Renal pelvis (tissue), 12 donors: ENCODE measurements at places on chromosomes 12 and 14. TPM values are rescaled to one million over a fixed set of nuclear protein-coding genes. Genes with fewer than 3 reads are reported as not detected.

- no peak for DNase-seq
Observed at GRCh38 chr14:83101846-83102245, 1568.2 kb upstream of the SEL1L start.

DNA sequence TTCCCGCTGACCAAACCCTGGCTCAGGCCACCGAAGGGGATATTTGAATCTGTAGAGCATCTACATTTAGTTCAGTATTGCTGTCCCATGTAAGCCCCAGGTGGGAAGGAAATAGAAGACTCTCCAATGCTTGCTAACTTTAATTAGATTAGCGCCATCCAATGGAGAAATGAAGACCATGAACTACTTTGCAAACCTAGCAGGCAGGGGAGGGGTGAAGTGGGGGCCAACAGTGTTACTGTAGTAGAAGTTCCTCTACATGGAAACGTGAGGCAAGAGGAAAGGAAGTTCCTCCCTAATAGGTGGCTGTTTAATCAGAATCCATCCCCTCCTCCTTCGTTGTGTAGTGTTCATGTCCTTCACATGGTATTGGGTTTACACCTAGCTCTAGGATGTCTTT lies 9.3 kb upstream of the DENND5B start:
- DNase-seq, result no peak

GRCh38 chr14:56587701-56588100 lies 8.1 kb downstream of the TMEM260 start:
- no peak for DNase-seq

- no peak for DNase-seq
Observed at GRCh38 chr14:63209160-63209559, 4.9 kb downstream of the RHOJ start.

- DNase-seq, result no peak
Observed at GRCh38 chr12:53208877-53209463, 1.9 kb upstream of the ITGB7 start.

- DNase-seq, result no peak
Observed at GRCh38 chr12:1435456-1435855, 158.9 kb downstream of the FBXL14 start.

GRCh38 chr14:105065280-105066228 lies at the start of gene GPR132:
Gene GPR132, minus strand, starts transcription at chr14:105065430. Its CDS starts 10,010 bp downstream, at chr14:105055420.
- DNase-seq, result no peak

DNA sequence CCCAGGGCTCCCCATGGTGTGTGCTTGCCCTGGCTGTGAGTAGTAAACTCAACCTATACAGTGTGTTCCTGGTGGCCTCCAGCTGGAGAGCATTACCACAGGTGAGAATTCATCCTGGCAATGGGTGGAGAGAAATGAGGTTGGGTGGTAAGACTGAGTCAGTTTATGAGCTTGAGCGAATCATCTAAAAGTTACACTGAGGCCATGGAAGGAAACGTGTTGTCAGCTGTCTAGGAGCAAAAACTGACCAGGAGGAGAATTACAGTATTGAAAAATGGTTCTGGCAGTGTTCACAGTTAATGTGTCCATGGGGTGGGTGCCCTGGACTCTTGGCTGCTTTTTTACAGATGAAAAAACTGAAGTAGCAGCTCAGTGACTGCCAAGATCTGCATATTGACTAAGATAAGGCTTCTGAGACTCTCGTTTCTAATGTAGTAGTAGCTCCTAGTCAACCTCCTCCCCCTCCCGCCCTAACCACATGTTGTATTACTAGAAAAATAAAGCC lies 202.0 kb upstream of the AMIGO2 start:
- DNase-seq, result no peak

DNA sequence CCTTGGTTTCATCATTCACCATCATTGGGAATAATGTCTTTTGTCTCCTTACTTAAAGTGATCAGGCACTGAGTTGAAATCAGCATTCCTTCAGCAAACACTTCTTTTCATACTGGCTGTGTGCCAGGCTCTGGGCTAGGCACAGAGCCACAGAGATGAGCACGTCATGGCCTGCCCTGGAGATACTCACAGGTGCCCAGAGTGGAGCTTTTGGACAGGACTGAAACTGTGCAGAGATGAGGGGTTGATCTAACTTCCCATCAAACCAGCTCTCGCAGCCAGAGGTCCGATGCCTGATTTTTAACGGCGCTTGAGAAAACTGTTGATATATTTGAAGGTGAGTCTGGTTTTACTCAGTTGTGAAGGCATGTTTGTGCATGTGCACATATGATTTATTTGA lies 43.1 kb downstream of the CACNA1C start:
- DNase-seq, result no peak

DNA sequence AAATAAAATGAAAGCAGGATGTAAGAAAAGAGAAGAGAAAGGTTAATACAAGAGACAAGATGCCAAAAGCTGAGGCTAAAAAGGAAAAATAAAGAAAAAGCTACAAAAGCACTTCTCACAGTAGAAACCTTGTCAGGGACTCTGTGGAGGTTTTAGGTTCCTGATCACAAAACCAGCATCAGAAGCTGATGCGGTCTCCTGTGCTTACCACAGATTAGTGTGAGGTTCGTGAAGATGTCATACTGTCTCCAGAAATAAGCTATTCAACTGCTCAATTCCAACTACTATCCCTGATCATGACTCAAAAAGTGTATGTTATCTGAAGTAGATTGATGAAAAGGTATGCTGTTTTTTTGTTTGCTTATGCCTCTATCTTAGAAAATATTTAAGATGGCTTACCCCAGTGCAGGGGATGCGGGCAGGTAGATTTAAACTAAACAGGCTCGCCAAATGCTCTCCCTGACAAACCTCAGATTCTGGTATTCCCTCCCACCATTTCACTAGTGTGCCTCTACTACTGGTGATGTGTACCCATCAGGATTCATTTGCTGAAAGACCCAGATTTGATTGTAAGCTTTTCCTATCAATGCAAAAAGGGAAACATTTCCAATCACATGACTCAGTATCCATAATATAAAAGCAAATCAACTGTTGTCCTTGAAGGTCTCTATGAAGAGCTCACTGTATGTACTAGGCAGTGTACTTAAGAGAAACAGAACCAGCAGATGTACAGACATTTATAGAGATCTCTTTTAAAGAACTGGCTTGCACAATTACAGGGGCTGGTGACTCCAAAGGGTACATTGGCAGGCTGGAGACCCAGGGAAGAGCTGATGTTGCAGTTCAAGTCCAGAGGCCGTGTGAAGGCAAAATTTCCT lies 169.5 kb upstream of the FOXN3 start:
- DNase-seq, result no peak

DNA sequence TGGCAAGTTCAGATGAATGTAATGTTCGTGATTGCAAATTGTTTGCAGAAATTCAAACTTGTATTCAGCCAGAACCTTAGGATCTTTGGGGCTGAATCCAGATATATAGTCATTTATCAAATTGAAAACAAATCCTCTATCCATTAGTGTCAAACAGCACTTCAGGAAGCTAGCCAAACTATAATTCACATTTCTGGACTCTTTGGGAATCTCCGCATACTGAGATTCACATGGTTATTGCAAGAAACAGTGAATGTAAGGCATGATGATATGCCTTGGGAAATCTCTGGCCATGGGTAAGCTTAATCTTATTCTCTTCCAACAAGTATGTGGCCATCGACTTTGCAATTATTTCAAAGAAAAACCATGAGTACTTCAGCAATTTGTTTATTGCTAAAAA lies 98.5 kb downstream of the KLHL28 start:
- no peak for DNase-seq

GRCh38 chr14:20428010-20428365 lies 8.0 kb downstream of the KLHL33 start:
- no peak for DNase-seq

DNA sequence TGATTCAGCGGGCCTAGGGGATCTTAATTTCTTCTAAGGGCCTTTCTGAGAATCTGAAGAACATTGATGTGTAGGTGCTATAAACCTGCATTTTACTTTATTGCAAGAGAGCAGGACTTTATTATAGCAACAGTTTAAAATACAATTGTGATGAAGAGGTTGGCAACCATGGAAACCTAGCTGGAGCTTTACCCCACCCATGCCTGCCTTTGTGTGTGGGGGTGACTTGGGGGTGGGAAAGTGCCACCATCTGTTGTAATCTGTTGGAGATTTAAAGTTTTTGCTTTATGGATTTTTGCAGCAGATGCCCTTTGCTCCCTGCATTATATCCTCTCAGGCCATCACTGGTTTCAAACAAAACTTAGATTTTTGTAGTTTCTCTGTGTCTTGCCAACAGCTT lies 64.6 kb downstream of the ATG14 start:
- DNase-seq, result no peak

The CEBPE gene
- 0.30 TPM for polyA plus RNA-seq

The STON2 gene
- 68.3 TPM for polyA plus RNA-seq

The ANKS1B gene
- polyA plus RNA-seq, result 4.8 TPM
